ENCODE measurements at places on chromosomes 12 and 14. TPM values are rescaled to one million over a fixed set of nuclear protein-coding genes. Genes with fewer than 3 reads are reported as not detected.

DNA sequence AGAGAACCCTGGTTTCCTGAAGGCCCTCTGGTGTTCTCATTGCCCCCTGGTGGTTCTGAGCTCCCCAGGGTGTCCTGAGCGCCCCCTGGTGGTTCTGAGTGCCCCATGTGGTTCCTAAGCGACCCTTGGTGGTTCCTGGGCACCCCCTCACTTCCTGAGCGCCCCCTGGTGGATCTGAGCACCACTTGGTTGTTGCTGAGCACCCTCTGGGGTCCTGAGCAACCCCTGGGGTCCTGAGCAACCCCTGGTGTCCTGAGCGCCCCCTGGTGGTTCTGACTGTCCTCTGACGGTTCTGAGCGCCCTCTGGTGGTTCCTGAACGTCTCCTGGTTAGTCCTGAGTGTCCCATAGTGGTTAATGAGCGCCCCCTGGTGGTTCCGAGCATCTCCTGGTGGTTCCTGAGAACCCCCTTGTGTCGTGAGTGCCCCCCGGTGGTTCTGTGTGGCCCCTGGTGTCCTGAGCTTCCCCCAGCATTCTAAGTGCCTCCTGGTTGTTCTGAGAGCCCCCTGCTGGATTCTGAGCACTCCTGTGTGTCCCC lies 568.3 kb downstream of the TMEM121 start:
- DNase-seq = no peak

GLIPR1L1 gene
- total RNA-seq = not detected

CLEC14A gene
- 15.0 TPM for total RNA-seq

- DNase-seq = no peak
These were observed 9.8 kb downstream of the CHPT1 start for GRCh38 chr12:101707131-101707782.

GRCh38 chr14:95314609-95315008 lies 5.1 kb downstream of the CLMN start:
- no peak for DNase-seq

DNA sequence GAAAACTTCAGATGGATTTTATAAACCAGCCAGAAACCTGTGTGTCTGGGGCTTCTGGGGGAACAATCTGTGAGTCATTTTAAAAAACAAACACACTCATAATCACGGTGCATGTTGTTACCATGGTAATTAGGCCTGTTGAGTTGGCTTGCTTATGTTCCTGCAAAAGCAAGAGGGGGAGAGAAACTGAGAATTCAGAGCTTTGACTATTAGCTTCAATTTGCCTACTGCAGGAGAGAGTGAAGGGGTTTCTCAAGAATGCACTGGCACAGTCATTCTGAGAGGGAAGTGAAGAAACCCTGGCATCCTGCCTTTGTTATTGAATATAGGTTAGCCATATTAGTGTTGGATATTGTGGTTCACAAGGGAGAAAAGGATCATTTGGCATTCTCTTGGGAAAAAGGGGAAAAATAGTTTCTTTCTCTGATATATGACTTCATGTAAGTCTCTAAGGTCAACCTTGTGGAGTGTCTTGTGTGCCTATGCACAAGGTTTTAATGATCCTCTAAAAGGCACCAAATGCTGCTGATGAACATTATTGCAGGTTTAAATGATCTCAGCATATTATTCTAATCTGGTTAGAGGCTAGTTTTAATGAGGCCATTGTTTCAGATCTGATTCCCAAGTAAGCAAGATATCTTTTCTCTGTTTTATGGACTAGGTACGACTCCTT lies 12.9 kb downstream of the GNG2 start:
- peak; percentile 19 for DNase-seq

DNA sequence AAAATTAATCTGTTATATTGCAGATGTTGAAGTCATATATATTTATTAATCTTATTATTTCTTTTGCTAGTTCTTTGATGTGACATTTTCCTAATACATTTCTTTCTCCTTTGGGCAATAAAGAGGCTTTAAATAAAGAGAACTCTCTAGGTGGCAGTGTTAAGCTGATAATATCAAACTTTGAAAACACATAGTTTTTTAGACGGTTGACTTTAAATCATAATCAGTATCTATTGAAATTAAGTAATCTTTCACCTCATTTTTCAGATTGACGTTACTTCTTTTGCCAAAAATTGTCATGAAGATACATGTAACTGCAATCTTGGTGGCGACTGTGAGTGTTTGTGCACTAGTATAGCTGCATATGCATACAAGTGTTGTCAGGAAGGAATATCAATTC lies 130.8 kb upstream of the PTPRQ start:
- DNase-seq = no peak

PDZRN4 gene
- 0.79 TPM for total RNA-seq

KRT85 gene
- 98.6 TPM for total RNA-seq

Measured in skin of body (tissue), 3 donors.